ENCODE measurements at places on chromosomes 3 and 15.
A peak's percentile ranks its signal among the peaks of the same experiment; 100 is the strongest.

- DNase-seq, result no peak
Measured at GRCh38 chr3:171895291-171895690, 52.1 kb downstream of the TMEM212 start.

GRCh38 chr15:99657996-99658395, 75.2 kb downstream of the LYSMD4 start:
- DNase-seq, result no peak

- no peak for DNase-seq
Measured at GRCh38 chr3:8805774-8806173, 36.4 kb upstream of the OXTR start.

DNA sequence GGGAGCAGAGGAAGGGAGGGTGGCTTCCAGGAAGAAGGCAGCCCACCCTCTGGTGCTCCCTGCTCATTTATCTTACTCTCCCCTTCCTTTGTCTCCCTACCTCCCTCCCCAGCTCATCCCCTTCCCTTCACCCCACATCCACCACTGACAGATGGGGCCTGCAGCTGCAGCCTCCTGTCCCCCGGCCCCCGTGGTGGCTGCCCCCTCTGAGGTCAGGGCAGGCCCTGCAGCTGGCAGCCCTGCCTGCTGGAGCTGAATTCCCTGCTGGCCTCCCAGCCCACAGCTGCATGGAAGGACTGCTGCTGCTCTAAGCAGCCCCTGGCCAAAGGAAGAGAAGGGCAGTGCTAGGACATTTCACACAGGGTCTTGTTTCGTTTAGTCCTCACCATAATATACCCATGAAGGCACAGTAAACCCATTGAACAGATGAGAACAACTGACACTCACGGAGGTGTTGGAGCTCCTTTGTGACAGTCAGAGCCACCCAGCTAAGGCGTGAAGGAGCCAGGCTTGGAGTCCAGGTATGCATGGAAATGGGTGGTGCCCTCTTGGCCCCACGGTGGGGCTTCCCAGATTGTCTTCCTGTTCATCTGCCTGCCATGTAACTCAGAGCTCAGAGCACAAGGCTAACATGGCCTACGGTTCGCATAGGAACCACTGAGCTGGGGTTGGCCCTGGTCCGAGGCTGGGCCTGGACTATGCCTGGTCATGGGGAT, 121.7 kb upstream of the PRR20G start:
- no peak for DNase-seq

GRCh38 chr3:190436331-190436730, 13.4 kb downstream of the TMEM207 start:
- DNase-seq, result peak; percentile 28

DNA sequence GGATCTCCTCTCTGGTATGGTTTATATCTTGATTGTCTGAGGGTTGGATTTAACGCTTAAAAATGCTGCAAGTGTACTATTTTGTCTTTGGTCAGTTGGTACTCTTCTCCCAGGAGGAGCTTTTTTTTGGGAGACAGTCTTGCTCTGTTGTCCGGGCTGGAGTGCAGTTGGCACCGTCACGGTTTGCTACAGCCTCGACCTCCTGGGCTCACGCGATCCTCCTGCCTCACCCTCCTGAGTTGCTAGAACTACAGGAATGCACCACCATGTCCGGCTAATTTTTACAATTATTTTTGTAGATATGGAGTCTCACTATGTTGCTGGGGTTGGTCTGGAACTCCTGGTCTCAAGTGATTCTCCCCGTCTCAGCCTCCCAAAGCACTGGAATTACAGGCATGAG, 89.5 kb downstream of the FNDC3B start:
- no peak for DNase-seq

- no peak for DNase-seq
Measured at GRCh38 chr3:44478606-44479094, 1.2 kb upstream of the ZNF445 start.

DNA sequence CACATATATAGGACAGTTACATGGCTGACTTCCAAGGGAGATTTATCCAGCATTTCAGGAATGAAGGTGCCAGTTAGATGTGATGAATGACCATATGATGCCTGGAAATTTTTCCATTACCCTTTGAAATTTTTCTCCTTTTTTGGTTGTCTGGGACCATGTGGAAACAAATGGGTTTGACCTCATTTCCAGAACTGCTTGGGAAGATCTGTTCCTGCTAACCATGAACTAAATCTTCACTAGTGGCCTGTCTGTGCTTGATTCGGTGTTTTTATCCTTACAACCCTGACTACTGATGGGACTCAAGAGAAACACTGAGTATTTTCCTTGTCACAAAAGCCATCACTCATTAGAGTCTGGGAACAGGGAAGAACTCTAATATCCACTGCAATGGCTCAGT, 409.4 kb downstream of the PDCD6IP start:
- no peak for DNase-seq

DNA sequence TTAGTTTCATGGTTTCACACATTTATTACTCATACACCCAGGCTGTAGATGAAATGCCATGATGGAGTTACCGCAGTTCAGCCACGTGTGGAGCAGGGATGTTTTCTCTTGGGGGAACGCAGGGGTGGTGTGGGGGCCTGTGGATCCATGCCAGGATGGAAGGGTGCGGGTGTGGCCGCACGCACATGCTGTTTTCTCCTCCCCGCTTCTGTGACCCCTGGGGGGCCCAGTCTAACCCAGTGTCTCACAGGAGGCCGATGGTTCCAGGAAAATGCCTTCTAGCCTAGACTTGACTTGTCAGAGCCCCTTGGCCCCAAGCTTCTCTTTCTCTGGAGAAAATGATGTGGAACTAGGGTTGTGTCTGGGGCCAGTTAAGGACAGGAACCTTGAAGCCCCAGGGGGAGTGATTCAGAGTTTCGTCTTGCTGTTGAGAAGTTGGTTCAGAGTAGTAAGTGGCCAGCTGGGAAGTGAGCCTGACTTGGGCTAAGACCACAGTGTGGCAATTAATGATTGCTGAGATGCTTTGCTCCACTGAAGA, 240.4 kb upstream of the BHLHE40 start:
- peak; percentile 62 for DNase-seq

DNA sequence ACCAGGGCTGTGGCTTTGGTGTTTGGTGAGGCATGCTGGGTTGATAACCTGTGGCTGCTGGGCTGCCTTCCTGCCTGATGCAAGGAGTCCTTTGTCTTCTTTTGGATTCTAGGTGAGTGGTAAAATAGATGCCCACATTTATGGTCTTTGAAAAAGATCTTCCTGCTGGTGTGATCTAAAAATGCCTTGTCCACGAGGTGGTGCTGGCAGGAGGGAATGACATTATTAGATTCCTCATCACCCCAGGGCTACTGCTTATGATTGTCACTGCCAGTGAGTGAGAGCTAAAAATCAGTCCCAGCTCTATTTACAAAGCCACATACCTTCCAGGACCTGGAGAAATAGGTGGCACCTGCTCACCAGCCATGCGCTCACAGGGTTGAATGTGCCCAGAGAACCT, 355.5 kb upstream of the ROPN1 start:
- no peak for DNase-seq

DNA sequence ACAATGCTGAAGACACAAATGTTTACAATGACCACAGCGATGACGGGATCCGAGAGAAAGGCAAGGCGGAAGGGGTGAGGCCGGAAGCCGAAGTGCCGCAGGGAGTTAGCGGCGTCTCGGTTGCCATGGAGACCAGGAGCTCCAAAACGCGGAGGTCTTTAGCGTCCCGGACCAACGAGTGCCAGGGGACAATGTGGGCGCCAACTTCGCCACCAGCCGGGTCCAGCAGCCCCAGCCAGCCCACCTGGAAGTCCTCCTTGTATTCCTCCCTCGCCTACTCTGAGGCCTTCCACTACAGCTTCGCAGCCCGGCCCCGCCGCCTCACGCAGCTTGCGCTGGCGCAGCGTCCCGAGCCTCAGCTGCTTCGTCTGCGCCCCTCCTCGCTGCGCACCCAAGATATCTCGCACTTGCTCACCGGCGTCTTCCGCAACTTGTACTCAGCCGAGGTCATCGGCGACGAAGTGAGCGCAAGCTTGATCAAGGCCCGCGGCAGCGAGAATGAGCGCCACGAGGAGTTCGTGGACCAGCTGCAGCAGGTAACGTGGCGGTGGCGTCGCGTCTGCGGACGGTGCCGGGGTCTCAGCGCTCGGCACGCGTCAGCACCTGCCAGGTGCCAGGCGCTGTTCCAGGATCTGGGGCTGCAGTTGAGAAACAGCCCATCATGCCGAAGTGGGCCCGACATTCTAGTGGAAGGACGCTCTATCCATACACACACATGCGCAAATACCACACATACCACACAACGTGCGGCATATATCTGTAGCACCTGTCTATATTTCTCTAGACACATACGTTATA, at the start of gene DLEC1:
Gene DLEC1, plus strand, starts transcription at position 108 of the 798 bp plus-strand sequence. Its CDS starts 18 bp downstream, at position 126.
- peak; percentile 81 for DNase-seq

GRCh38 chr3:120114376-120114775, 20.1 kb upstream of the GSK3B start:
- no peak for DNase-seq

DNA sequence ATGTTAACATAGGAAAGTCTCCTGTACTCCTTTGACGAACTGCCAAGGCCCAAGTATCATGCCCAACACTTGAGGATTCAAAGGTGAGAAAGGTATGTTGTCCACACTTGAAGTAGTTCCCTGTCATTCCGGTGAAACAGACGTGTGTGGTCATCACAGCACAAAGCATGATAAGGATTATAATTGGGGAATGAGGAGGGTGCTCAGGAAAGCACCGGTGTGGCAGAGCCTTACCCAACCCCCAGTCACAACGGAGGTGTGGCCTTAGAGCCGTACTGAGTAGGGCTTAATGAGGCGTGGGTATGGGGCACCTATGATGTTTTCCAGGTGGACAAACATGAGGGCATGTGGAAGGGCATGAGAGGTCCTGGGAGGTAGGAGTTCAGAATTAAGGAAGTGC, 203.0 kb upstream of the NR2E3 start:
- DNase-seq, result no peak

DNA sequence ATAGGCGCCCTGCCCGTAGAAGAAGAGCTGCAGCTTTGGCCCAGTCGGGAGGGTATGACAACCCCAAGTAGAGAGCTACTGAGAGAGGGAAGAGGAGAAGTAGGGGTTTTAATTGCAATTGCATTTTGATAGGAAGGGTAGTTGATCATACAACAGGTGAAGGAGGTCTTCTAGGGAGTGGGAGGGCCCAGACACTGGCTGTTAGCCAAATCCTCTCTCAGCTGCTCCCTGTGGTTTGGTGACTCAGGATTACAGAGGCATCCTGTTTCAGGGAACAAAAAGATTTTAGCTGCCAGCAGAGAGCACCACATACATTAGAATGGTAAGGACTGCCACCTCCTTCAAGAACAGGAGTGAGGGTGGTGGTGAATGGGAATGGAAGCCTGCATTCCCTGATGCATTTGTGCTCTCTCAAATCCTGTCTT, 408.9 kb upstream of the THBS1 start:
- DNase-seq, result peak; percentile 75

All from suppressor macrophage (primary cell).